Activated T-helper 1 cell treated with anti-CD3 and anti-CD28 coated beads, Interleukin-12 subunit alpha, Interleukin-12 subunit beta, Interleukin-2, Interleukin-4 antibody, amounts not matched to agents 30 ng/mL and 10 ng/mL and 1 ng/mL, durations not matched to agents 14 hours and 24 hours and 36 hours (primary cell): ENCODE measurements at places on chromosomes 12 and 14.

DNA sequence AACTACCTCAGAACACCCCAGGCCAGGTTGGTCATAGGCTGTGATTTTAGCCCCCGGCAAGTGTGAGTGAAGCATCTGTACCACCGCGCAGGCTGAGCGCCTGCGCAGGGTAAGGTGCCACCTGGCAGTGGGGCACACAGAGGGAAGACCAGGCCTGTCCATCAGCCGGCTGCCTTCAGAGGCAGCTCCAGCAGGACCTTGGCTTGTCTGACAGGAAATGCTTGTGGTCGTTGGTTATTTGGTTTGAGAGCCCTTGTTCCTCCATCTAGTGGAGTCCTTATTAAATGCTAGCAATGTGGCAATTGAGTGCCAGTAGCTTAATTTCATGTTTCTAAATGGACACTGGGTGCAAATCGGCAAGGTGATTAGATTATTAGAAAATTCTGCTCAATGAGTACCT is 27.5 kb downstream of the SLC25A29 start:
- no peaks in the 10 kb centered on the region for H3K27me3 ChIP-seq
- peaks cover 24% of the 10 kb centered on the region for H3K4me1 ChIP-seq
- no peak overlapping the region for H3K4me3 ChIP-seq
- H3K36me3 ChIP-seq, result peaks cover 20% of the 10 kb centered on the region

- peaks cover 1% of the 10 kb centered on the region for H3K27me3 ChIP-seq
- peaks cover 16% of the 10 kb centered on the region for H3K4me1 ChIP-seq
- DNase-seq, result no peak
- H3K36me3 ChIP-seq, result peaks cover 41% of the 10 kb centered on the region
- H3K27ac ChIP-seq, result no peak overlapping the region
Observed at GRCh38 chr14:75725481-75725880, 64.4 kb downstream of the TTLL5 start.

GRCh38 chr14:44149597-44149996 is 357.5 kb downstream of the FSCB start:
- no peak for DNase-seq
- H3K27ac ChIP-seq, result no peak overlapping the region
- no peaks in the 10 kb centered on the region for H3K36me3 ChIP-seq
- H3K4me3 ChIP-seq, result no peak overlapping the region
- H3K4me1 ChIP-seq, result no peaks in the 10 kb centered on the region

DNA sequence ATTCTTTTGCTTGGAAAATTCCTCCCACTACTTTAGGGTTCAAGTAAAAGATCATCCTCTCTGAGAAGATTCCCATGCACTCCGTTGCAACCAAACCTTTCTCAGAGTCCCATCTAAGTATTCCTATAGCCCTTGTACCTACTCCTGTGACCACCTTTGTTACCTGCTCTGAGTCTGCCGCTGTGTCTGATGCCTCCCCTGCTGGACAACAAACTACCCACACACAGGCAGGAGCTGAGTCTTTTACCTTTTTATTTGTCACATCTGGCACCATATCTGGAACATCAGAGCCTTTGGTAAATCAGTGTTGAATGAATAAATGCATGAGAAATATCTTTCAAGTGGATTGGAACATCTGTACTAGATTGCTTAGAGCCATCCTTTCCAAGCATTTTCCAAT is 82.1 kb upstream of the FLRT2 start:
- no peak for DNase-seq
- no peaks in the 10 kb centered on the region for H3K36me3 ChIP-seq
- H3K4me3 ChIP-seq, result no peak overlapping the region

GRCh38 chr14:73248108-73248868 is 11.0 kb downstream of the PAPLN start:
- peaks cover 31% of the 10 kb centered on the region for H3K4me1 ChIP-seq
- no peak overlapping the region for H3K27ac ChIP-seq
- DNase-seq, result no peak
- peaks cover 18% of the 10 kb centered on the region for H3K27me3 ChIP-seq
- H3K36me3 ChIP-seq, result no peaks in the 10 kb centered on the region

- H3K4me1 ChIP-seq, result no peaks in the 10 kb centered on the region
- H3K36me3 ChIP-seq, result no peaks in the 10 kb centered on the region
- DNase-seq, result no peak
- H3K27ac ChIP-seq, result no peak overlapping the region
- H3K4me3 ChIP-seq, result no peak overlapping the region
- H3K27me3 ChIP-seq, result peaks cover 2% of the 10 kb centered on the region
Observed at GRCh38 chr12:100388382-100388781, 31.5 kb downstream of the SLC17A8 start.

- H3K4me3 ChIP-seq, result no peak overlapping the region
- H3K36me3 ChIP-seq, result no peaks in the 10 kb centered on the region
- no peak for DNase-seq
- no peaks in the 10 kb centered on the region for H3K27me3 ChIP-seq
Observed at GRCh38 chr14:26163761-26164160, 434.1 kb downstream of the NOVA1 start.

DNA sequence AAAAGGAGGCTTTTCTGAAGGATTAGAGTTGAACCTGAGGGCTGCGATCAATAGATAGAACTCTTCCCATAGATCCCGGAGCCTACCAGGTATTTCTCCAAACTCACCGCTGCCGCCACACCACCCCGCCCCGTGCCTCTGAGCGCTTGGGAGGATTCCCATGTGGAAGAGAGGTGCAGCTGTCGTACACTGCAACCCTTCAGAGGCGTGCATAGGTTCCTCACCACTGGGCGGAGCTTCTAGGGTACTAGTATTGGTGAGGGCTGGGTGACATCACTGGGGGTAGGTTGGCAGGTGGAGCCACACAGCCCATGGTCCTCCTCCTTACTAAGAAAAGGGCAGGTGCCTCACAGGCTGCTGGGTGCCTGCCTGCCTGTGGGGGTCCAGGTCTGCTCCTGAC is 127.0 kb downstream of the TSPAN9 start:
- H3K27me3 ChIP-seq, result peaks cover 28% of the 10 kb centered on the region
- no peak overlapping the region for H3K27ac ChIP-seq

GRCh38 chr12:76719171-76720041 is 44.5 kb upstream of the ZDHHC17 start:
- no peak for DNase-seq
- no peak overlapping the region for H3K4me3 ChIP-seq
- H3K4me1 ChIP-seq, result no peaks in the 10 kb centered on the region
- H3K27ac ChIP-seq, result no peak overlapping the region
- no peaks in the 10 kb centered on the region for H3K36me3 ChIP-seq

- no peak for DNase-seq
- H3K36me3 ChIP-seq, result peaks cover 10% of the 10 kb centered on the region
- no peak overlapping the region for H3K4me3 ChIP-seq
- no peak overlapping the region for H3K27ac ChIP-seq
Observed at GRCh38 chr14:71550367-71550766, 381.9 kb upstream of the RGS6 start.

DNA sequence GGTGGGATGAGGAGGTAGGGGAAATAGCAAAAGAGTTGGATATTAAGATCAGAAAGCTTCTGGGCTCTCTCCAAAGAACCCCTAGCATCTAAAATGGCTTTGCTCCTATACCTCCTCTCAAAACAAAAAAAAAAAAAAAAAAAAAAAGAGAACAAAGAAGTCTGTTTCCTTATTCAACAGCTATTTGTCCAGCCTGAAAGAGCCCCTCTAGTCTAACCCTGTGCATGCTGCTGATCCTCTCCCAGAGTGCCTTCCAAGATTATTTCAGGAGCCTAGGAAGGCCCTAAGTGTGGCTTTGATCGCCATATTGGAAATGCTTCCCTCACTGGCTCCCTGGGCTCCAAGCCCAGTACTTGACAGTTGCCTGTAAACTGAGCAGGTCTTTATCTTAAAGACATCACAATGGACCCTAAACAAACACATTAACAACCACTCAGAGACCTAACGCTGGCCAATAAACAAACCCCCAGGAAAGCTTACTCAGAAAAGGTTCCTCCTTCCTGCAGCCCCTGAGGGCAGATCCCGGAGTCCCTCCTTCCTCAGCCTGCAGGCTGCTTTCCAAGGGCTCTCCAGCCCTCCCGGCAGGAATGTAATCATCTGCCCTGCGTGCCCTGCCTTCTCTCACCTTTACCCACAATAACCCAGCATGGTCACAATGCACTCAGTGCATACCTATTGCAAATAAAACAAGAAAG is 17.4 kb upstream of the COL2A1 start:
- peaks cover 34% of the 10 kb centered on the region for H3K27me3 ChIP-seq
- DNase-seq, result no peak
- H3K4me1 ChIP-seq, result no peaks in the 10 kb centered on the region
- H3K4me3 ChIP-seq, result no peak overlapping the region

GRCh38 chr14:33335366-33335765 is 396.7 kb downstream of the NPAS3 start:
- H3K36me3 ChIP-seq, result no peaks in the 10 kb centered on the region
- H3K4me1 ChIP-seq, result no peaks in the 10 kb centered on the region
- H3K27ac ChIP-seq, result no peak overlapping the region
- no peak overlapping the region for H3K4me3 ChIP-seq

GRCh38 chr12:41778934-41779333 is 365.7 kb downstream of the GXYLT1 start:
- H3K27ac ChIP-seq, result no peak overlapping the region
- peaks cover 2% of the 10 kb centered on the region for H3K27me3 ChIP-seq
- no peak overlapping the region for H3K4me3 ChIP-seq
- no peaks in the 10 kb centered on the region for H3K36me3 ChIP-seq
- no peaks in the 10 kb centered on the region for H3K4me1 ChIP-seq
- no peak for DNase-seq

DNA sequence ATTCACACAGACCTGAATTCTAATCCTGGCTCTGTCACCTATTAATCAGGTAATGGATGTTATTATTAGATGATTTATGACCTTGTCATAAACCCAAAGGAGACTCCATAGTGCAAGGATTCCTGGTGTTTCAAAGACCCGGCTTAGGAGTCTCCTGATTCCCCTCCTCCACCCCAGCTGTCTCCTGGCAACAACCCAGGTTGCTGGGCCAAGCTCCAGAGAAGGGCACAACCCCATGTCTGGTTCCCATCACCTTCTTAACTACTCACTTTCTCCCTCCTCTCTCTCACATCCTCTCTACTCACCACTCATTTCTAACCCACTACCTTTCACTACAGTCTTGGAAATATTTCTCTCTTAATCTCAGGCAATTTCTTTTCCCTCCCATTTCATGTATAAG is 41.6 kb downstream of the RHOJ start:
- no peak overlapping the region for H3K4me3 ChIP-seq
- H3K27me3 ChIP-seq, result peaks cover 7% of the 10 kb centered on the region
- H3K4me1 ChIP-seq, result no peaks in the 10 kb centered on the region
- no peaks in the 10 kb centered on the region for H3K36me3 ChIP-seq
- no peak overlapping the region for H3K27ac ChIP-seq

- H3K36me3 ChIP-seq, result peaks cover 8% of the 10 kb centered on the region
- peaks cover 38% of the 10 kb centered on the region for H3K4me1 ChIP-seq
Observed at GRCh38 chr12:105107171-105107493, 399 bp upstream of the WASHC4 start.

- H3K36me3 ChIP-seq, result peaks cover 4% of the 10 kb centered on the region
- peaks cover 8% of the 10 kb centered on the region for H3K27me3 ChIP-seq
- peaks cover 6% of the 10 kb centered on the region for H3K4me1 ChIP-seq
- H3K27ac ChIP-seq, result no peak overlapping the region
- no peak overlapping the region for H3K4me3 ChIP-seq
Observed at GRCh38 chr14:98368916-98369315, 903.1 kb downstream of the BCL11B start.

DNA sequence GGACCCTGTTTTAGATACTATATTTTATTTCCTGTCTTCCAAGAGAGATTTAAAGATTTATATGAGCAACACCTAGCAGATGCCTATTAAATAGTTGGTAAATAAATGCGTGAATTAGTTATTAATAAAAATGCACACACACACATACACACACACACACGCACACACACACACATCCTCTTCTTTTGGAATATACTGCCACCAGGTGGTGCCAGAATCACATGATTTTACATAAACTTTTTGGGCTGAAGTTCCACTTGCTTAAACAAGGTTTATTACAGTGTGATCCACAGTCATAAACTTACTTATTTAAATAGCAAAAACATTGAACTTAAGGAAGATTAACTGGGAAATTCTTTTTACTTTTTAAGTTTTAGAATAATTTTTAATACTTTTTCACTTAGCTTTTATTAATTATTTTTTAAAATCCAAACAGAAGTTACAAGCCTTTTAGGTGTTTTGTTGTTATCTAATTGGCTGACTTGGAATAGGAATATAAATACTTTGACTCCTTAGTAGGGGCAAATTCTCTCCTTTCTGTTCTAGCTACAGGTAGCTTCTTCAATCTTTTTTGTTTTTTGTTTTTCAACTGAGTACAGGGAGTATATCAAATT is 17.5 kb downstream of the RAD51B start:
- no peak overlapping the region for H3K4me3 ChIP-seq
- H3K27me3 ChIP-seq, result no peaks in the 10 kb centered on the region
- H3K36me3 ChIP-seq, result peaks cover 3% of the 10 kb centered on the region
- no peak for DNase-seq
- H3K27ac ChIP-seq, result no peak overlapping the region
- H3K4me1 ChIP-seq, result no peaks in the 10 kb centered on the region

DNA sequence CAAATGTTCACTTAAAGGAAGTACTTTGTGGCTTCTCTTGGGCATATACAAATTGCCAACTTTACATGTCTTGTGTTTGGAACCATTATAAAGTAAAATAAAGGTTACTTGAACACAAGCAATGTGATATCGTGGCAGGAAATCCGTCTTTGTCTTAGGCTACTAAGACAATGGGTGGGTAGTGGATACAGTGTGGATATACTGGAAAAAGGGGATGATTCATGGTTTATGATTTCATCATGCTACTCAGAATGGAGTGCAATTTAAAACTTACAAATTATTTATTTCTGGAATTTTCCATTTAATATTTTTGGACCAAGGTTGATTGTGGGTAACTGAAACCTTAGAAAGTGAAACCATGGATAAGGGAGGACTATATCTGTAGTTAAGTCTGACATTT is 48.4 kb downstream of the MYRFL start:
- H3K27me3 ChIP-seq, result peaks cover 6% of the 10 kb centered on the region
- no peak for DNase-seq
- no peaks in the 10 kb centered on the region for H3K4me1 ChIP-seq
- H3K27ac ChIP-seq, result no peak overlapping the region

GRCh38 chr12:116783525-116784237 is 45.6 kb downstream of the RNFT2 start:
- H3K27me3 ChIP-seq, result no peaks in the 10 kb centered on the region
- H3K27ac ChIP-seq, result no peak overlapping the region
- H3K36me3 ChIP-seq, result peaks cover 3% of the 10 kb centered on the region
- no peak overlapping the region for H3K4me3 ChIP-seq
- no peaks in the 10 kb centered on the region for H3K4me1 ChIP-seq
- DNase-seq, result no peak

GRCh38 chr12:20963303-20963702 is 152.8 kb downstream of the SLCO1B3 start:
- H3K27me3 ChIP-seq, result no peaks in the 10 kb centered on the region
- H3K4me1 ChIP-seq, result no peaks in the 10 kb centered on the region
- H3K4me3 ChIP-seq, result no peak overlapping the region
- H3K27ac ChIP-seq, result no peak overlapping the region
- DNase-seq, result no peak

GRCh38 chr14:77003960-77004710 is 24.4 kb downstream of the IRF2BPL start:
- DNase-seq, result no peak
- H3K27ac ChIP-seq, result no peak overlapping the region
- no peaks in the 10 kb centered on the region for H3K36me3 ChIP-seq
- peaks cover 22% of the 10 kb centered on the region for H3K4me1 ChIP-seq
- H3K4me3 ChIP-seq, result no peak overlapping the region
- H3K27me3 ChIP-seq, result peaks cover 1% of the 10 kb centered on the region

- H3K27me3 ChIP-seq, result peaks cover 7% of the 10 kb centered on the region
- no peak overlapping the region for H3K4me3 ChIP-seq
- no peak overlapping the region for H3K27ac ChIP-seq
- H3K4me1 ChIP-seq, result peaks cover 43% of the 10 kb centered on the region
- DNase-seq, result no peak
Observed at GRCh38 chr14:75572104-75572503, 6.3 kb upstream of the FLVCR2 start.
